ENCODE measurements at places on chromosomes 2 and 18.

DNA sequence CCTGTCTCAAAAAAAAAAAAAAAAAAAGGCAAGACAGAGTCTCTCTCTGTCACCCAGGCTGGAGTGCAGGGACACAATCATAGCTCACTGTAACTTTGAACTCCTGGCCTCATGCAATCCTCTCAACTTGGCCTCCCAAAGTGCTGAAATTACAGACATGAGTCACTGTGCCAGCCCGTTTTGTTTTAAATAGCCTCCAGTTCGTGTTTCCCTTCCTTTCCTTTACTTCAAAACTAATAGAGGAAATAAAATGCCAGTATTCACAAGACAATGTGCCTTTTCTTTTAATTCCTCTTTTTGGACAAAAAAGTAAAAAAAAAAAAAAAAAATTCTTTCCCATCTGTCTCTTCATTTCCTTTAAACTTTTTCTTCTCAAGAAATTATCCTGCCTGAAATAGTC, 54.5 kb upstream of the ACMSD start:
- no peak for DNase-seq

GRCh38 chr2:101162561-101163330, 11.6 kb upstream of the TBC1D8 start:
- DNase-seq: no peak

GRCh38 chr2:58923869-58924268, 682.7 kb upstream of the FANCL start:
- DNase-seq: peak; percentile 54

GRCh38 chr18:47996091-47996541, 65.7 kb upstream of the SMAD2 start:
- no peak for DNase-seq

DNA sequence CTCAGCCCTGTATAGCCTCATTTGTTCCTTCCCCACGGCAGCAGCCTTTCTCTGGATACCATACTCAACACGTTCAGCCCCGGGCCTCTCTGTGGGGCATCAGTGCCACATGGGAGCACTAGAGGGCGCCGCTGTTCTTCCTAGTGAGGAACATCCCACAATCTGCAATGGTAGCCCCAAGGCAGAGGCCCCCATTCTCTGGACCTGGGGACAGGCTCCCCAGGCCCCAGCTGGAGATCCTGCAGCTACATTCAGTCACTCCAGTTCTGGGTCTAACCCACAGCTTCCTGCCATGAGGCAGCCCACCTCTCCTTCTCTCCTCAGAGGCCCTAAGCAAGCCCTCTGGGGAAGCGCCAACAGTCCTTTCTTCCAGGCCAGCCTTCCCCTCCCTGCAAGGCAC, 14.2 kb upstream of the SFXN5 start:
- DNase-seq: peak; percentile 50

DNA sequence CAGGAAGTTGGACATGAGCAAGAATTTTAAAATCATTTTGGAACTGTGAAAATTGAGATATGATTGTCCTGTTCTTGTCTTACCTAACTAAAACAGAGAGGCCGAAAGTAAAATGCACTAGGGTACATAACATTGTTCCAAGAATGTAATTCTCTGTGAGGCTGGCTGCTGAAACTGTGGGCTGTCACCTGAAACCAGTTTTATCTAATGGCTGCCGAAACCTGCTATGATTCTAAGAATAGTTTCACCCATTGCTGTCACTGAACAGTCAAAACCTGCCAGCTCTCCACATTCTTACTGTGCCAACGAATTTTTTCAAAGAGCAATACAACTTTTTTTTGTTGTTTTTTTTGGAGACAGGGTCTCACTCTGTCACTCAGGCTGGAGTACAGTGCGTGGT, 119.3 kb upstream of the ZSWIM2 start:
- DNase-seq: no peak

GRCh38 chr18:74500372-74500771, 4.2 kb downstream of the CNDP2 start:
- DNase-seq: no peak

DNA sequence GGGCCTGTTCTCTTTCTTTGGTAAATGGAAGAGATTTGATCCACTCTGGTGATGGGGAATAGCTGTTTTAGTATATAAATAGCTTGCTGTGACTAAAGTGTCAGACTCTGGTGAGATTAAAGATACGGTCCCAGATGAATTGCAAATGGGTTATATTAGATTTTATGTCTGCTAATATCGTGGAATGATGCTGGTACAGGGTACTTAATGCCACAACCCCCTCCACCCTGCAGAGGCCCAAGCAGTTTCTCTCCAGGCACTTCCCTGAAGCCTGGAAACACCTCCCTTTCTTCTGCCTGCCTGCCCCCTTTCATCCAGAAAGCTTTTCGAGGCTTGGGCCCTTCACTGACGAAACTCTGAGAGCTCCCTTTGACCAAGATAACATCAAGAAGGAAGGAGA, 21.4 kb upstream of the RFX8 start:
- no peak for DNase-seq

DNA sequence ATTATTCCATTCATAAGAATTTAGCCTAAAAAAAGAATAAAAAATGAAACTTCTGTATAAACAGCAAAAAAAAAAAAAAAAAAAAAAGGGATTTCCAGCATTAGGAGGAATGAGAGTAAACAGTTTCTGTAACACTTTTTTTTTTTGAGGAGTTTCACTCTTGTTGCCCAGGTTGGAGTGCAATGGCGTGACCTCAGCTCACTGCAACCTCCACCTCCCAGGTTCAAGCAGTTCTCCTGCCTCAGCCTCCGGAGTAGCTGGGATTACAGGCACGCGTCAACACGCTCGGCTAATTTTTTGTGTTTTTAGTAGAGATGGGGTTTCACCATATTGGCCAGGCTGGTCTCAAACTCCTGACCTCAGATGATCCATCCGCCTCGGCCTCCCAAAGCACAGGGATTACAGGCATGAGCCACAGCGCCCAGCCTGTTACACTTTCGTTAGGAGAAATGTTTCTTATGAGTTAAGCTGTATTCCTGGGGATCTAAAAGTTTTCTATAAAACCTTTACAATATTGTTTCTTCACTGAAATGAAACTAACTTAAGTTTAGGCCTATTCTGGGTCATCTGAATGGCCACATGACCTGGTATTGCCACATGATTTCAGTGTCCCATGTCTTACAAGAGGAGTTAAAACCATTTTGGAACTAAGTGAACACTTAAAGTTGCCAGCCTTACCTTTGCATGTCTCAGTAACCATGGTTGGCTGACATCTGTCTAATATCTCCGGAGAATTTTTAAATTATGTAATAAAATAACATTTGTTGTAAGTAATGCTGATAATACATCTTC, 17.5 kb downstream of the SMAD2 start:
- no peak for DNase-seq

- DNase-seq: no peak
These were observed 176.1 kb upstream of the ZFP36L2 start for GRCh38 chr2:43402452-43402937.

DNA sequence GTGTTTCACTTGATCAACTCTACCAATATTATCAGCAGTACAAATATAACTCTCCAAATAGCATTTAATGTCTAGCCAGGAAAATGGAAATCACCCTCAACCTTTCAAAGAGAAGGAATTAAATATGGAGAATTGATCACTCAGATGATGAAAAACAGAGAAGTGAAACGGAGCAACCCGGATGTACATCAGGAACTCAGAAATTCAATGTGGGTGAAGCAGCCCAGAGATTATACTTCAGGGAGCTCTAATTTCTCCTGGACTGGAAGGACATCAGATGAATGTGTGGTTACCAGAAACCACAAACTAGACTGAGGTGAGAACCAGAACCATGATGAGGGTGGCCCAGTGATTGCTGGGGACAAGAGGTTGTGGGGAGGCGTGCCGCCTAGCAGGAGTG, 35.5 kb upstream of the COBLL1 start:
- DNase-seq: no peak

DNA sequence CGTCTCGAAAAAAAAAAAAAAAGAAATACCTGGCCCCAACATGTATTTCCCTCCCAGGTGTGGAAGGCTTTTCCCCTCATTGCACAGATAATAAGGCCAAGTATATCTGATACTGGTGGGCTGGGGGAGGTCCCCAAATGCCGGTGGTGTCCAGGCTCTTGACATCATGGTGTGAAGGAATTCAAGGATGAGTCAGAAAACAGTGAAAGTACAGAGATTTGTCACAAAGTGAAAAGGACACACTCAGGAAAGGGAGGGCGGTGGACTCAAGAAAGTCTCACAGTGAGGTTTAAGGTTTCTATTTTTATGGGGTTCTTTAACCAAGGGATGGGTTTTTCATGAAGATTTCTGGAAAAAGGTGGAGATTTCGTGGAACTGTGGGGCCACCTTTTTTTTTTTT, 37.8 kb upstream of the FZD5 start:
- no peak for DNase-seq

GRCh38 chr18:31192086-31192776, 29.6 kb upstream of the DSC1 start:
- DNase-seq: no peak

GRCh38 chr2:20447437-20448245, 767 bp downstream of the RHOB start:
- DNase-seq: no peak

- peak; percentile 36 for DNase-seq
These were observed 483 bp downstream of the TRAPPC8 start for GRCh38 chr18:31942291-31942998.

GRCh38 chr2:30608643-30609042, 161.6 kb downstream of the LCLAT1 start:
- no peak for DNase-seq

DNA sequence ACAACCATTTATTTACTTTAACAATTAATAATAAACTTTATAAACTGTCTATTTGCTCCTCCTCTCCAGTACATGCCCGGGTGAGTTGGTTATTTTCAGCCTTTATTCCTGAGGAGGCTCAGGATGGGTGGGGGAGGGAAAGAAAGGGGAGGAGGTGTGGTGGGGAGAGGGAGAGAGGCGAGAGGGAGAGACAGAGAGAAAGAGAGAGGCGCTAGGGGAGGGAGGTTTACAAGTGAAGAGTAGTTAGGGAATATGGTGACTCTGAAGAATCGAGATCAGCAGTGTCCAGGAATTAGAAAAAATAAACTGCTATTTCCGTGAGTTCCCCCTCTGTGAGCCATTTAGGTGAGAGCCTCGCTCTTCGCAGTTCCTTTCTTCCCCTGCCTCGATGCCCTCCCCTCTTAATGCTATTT, 138.9 kb downstream of the MEIS1 start:
- no peak for DNase-seq

DNA sequence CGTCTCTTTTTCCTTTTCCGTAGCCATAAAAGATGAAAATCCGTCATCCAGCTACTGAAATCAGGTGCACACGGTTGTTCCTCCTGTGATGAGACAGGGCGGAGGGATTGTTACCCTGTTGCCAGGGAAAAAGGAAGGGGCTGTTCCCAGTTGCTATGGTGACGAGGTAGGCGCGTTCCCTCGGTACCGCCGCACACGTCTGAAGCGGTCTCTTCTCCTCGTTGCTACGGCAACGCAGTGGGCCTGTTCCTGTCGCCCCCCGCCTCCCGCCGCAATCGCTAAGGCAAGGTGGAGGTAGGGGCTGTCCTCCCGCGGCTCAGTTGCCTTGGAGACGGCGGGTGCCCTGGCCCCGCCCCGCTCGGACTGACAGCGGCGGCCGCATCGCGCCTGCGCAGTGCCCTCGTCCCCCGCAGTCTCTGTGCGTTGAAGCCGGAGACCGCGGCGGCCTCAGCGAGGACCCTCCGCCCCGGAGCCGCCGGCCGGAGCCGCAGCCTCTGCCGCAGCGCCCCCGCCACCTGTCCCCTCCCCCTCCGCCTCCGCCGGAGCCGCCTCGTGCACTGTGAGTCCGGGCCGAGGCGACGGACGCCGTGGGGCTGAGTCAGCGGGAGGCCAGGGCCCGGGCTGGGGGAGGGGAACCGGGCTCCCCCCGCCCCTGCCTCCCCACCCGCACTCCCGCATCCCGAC, at the start of gene MAPRE3:
MAPRE3 (plus strand) TSS at position 394 of the 684 bp plus-strand sequence. CDS start 51,582 bp downstream, outside the sequence.
- peak; percentile 75 for DNase-seq

GRCh38 chr18:21912339-21913239, 172.0 kb downstream of the MIB1 start:
- DNase-seq: no peak

- DNase-seq: no peak
These were observed 46.0 kb upstream of the MBP start for GRCh38 chr18:77178559-77178958.

GRCh38 chr2:85134896-85135659, 1.9 kb downstream of the TCF7L1 start:
- DNase-seq: no peak
